ENCODE measurements at places on chromosomes 3 and 15.

DNA sequence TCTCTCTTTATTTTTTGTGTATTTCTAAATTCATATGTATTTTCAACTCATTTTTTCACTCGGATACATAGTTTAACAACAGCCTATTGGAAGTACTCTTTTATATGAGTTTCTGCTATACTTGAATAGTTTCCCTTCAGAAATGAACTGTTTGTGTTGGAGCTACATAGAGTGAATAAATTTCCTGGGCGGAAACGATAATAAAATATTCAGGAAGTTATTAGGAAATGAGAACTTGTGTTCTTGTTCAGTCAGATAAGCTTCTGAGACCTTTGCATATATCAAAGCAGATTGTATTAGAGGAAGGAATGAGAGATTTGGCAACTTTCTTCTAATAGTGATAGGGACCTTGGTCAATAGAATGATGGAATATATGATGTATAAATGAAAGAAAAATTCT is 27.3 kb downstream of the NEO1 start:
- DNase-seq = no peak

- DNase-seq = no peak
These were observed 19.8 kb upstream of the AADAC start for GRCh38 chr3:151794080-151794479.

DNA sequence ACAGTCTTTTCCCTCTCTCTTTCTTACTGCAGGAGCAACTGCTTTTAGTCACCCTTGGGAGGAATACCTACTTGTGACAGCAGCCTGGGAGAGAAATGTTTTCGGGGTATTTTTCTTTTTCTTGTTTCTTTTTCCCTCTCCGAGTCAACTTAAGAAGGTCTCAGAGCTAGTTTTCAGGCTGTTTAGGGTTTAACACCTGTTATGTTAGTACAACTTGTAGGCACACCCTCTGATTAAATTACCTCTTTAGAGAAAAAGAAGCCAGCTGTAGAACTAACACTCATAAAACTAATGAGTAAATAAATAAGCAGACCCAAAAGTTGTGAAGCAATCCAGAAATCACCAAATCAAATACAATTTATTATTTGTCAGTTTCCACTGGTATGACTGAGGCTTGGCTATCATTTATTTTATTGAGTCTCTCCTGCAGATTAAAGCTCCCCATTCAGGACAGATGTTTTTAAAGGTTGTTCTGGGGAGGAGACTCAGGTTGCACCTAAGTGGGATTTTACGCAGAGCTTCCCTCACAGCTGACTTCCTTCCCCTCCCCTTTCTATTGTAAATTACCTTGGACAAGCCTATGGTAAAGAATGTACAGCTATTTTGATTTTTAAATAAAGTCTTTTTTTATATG is 112.5 kb downstream of the FOXB1 start:
- DNase-seq = no peak

DNA sequence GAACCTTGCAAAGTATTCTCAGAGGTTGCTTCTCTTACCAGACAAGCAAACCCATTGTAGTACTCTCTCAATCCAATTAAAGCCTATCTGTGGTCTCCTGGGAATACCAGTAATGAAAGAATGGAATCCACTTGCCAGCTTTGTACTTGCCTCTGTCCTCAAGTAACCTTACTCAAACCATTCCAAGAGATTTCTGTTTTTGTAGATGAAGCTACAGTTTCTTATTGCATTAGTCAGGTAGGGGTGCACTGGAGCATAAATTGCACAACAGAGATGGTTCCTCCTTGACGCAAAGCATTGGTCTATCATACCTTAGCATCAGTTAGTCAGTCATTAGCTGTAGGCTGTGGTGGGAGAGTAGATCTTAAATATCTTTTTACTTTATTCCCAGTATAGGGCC is 52.9 kb downstream of the BTLA start:
- no peak for DNase-seq

DNA sequence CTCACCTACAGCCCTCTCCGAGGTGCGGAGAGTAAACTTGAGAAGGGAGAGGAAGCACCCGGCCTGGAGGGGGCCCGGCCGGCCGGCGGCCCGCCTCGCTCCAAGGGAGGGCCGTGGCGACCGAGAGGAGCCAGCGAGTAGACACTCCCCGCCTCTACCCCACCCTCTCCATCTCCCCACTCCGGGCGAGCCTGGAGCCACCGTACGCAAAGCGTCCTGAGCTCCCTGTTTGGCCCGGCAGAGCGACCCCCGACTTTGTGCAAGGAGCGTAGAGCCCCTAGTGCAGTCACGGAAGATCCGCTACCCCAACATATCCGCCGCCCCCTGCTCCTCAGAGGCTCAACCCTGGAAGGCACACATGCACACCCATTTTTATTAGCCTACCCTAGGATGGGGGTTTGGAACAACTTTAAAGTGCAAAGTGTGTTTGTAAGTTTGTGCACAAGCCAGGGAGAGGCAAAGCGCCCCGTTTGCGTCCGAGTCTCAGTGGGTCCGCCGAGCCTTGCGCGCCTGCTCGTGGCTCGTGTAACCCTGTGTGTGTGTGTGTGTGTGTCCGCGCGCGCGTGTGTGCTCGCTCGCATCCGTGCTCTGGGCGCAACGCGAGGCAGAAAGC is 508 bp upstream of the SMAD6 start:
- DNase-seq = peak; percentile 44

GRCh38 chr3:90032980-90033641 is 925.7 kb downstream of the EPHA3 start:
- no peak for DNase-seq

DNA sequence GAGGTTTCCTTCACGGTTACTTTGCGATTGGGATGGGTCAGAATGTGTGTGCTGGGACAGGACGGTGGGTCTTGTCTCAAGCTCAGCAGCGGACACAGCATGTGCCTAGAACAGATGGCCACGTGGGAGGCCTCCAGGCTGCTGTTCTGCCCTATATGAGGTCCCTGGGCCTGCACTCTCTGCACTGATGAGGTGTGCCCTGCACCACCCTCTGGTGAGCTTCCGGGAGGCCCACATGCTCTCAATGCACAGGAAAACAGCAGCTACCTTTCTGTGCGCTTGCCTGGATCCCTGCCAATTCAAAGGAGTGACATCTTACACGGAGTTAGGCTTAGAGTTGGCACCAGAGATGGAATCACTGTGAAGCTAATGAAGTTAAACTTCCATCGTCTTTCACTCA is 59.8 kb downstream of the BOC start:
- no peak for DNase-seq

GRCh38 chr15:31590609-31591008 is 264.0 kb downstream of the KLF13 start:
- no peak for DNase-seq

- no peak for DNase-seq
These were observed 46.9 kb downstream of the ZIC4 start for GRCh38 chr3:147359177-147360050.

GRCh38 chr3:140143367-140144069 is 208.5 kb downstream of the CLSTN2 start:
- no peak for DNase-seq
